ENCODE measurements at places on chromosomes 7 and 10.

- peaks cover 6% of the 10 kb centered on the region for H3K27me3 ChIP-seq
- peaks cover 6% of the 10 kb centered on the region for H3K4me1 ChIP-seq
- H3K4me3 ChIP-seq = no peak overlapping the region
- no peak overlapping the region for H3K27ac ChIP-seq
Measured at GRCh38 chr10:129464251-129464650, 2.8 kb upstream of the MGMT start.

DNA sequence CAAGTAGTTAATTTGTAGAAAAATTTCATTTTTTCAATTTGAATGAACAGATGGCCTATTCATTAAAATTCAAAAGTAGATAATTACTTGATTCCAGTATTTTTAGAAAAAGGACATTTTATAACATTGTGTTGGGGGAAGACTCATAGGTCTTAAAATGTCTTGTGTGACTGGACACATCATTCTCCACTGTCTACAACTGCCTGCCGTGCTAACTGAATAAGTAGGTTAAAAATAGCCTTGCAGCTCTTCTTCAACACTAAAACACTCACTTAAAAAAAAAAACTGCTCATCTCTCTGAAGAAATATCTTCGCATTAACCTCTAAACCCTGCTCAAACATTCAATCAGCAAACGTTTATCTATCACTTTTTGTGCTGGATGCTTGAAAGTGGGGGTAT, 253.8 kb downstream of the CSTF2T start:
- no peaks in the 10 kb centered on the region for H3K36me3 ChIP-seq
- H3K27ac ChIP-seq = no peak overlapping the region
- no peaks in the 10 kb centered on the region for H3K4me1 ChIP-seq

DNA sequence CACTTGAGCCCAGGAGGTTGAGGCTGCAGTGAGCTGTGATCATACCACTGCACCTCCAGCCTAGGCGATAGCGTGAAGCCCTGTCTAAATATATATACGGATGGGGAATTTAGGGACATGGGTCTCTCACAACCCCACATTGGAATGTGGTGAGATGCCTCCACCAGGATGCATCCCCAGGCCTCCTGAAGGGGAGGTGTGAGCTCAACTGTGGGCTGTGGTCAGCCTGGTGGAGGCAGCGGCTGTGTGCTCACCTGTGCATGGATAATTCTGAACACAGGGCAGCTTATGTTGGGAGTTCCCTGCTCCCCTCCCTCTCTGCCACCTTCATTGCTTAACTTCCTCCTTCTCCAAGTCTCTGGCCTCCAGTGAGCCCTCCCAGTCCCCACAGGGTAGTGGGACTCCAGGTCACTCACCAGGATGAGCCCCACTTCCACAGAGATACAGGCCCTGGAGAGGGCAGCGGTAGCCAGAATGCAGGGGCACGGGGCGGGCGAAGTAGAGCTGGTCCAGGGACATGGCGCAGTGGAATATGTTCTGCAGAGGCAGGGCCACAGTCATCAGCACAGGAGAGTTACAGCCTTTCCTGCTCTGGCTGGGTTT, 30.4 kb downstream of the PYROXD2 start:
- H3K27ac ChIP-seq = no peak overlapping the region
- peaks cover 7% of the 10 kb centered on the region for H3K36me3 ChIP-seq
- DNase-seq = no peak

DNA sequence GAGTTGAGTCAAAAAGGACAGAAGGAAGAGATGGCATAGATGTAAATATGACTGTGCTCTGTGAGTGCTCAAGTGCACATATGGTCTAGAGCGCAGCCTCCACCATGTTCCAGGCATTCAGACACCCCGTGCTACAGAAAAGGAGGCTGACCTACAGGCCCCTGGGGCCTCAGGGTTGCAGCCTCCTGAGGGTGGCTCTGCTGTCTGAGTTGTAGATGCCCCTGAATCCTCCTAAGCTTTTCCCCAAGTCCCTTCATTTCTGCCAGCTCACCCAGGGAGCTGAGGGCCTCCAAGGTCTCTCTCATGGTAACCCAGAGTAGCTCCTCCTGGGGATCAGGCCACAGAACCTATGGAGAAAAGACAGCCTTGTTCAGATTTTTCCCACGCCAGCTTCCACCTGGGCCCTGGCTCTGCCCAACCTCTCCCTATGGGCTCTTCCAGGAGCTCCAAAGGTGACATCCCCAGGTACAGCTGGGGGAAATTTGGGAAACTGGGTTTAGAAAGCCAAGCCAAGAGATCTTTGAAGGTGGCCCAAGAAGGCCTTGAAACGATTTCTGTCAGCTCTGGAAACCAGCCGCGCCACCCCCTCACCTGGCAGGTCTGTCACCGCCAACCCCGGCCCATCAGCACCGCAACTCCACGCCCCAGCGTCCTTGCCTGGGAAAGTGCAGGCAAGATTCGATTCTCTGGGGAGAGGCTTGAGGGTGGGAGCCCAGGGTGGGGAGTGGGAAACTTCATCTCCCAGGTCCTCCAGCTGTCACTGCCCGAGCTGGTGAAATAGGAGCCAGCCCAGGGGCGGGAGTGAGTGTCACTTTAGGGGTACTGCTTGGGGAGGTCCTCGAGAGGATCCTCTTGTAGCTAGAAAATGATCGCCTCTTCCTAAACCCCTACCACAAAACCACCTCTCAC, 2.4 kb downstream of the ZNF467 start:
- no peak for DNase-seq
- H3K4me3 ChIP-seq = peak overlapping the region; percentile 89
- peaks cover 7% of the 10 kb centered on the region for H3K4me1 ChIP-seq
- H3K36me3 ChIP-seq = peaks cover under 1% of the 10 kb centered on the region
- H3K27ac ChIP-seq = no peak overlapping the region

DNA sequence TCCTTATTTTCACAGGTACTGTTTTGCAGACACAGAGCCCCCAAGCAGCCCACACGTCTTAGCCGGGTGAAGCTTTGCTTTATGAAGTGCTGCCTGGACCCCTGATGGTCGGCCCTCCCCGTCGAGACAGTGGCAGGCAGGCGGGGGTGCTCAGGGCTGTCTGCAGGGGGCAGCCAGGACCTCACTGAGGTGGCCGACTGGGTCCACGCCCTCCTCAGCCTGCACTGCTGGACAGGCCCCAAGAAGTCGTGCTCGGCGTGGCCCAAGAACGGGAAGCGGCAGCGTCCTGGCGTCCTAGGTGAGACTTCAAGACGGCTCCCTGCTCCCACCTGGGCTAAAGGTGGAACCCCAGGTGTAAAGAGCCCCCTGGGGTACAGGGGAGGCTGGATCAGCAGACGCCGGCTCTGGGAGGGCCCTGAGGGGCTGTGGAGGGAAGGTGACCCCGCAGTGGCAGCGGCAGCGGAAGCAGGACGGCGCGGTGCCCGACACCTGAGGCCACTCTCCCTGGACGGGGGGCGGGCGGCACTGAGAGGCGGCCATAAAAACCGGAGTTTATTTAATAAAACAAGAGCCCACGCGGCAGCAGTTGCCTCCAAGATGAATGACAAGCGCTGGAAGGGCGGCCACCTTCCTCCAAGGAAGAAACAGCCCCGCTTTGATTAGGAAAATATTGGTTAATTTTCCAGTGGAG, 179.4 kb downstream of the ELFN1 start:
- peaks cover 13% of the 10 kb centered on the region for H3K36me3 ChIP-seq
- H3K27me3 ChIP-seq = no peaks in the 10 kb centered on the region
- peak overlapping the region; percentile 8 for H3K27ac ChIP-seq
- DNase-seq = no peak
- H3K4me1 ChIP-seq = peaks cover 9% of the 10 kb centered on the region

- no peak for DNase-seq
- no peaks in the 10 kb centered on the region for H3K27me3 ChIP-seq
- H3K27ac ChIP-seq = no peak overlapping the region
- H3K4me1 ChIP-seq = no peaks in the 10 kb centered on the region
Measured at GRCh38 chr7:117200786-117201458, 121.9 kb downstream of the WNT2 start.

Data from effector memory CD8-positive, alpha-beta T cell (primary cell).